ENCODE measurements at places on chromosomes 11 and 22. TPM values are rescaled to one million over a fixed set of nuclear protein-coding genes. Genes with fewer than 3 reads are reported as not detected.

SMTNL1 gene
- polyA plus RNA-seq, result not detected

FGF4 gene
- polyA plus RNA-seq, result not detected

KIAA1671 gene
- 4.8 TPM for polyA plus RNA-seq

SLC22A6 gene
- polyA plus RNA-seq, result not detected

TRIM66 gene
- polyA plus RNA-seq, result 3.1 TPM

MAP6 gene
- 1.1 TPM for polyA plus RNA-seq

IL18 gene
- 5.5 TPM for polyA plus RNA-seq

C22orf31 gene
- not detected for polyA plus RNA-seq
